ENCODE measurements at places on chromosomes 4 and X.

GRCh38 chr4:104064646-104065577 is 345.1 kb upstream of the TACR3 start:
- no peak for DNase-seq

DNA sequence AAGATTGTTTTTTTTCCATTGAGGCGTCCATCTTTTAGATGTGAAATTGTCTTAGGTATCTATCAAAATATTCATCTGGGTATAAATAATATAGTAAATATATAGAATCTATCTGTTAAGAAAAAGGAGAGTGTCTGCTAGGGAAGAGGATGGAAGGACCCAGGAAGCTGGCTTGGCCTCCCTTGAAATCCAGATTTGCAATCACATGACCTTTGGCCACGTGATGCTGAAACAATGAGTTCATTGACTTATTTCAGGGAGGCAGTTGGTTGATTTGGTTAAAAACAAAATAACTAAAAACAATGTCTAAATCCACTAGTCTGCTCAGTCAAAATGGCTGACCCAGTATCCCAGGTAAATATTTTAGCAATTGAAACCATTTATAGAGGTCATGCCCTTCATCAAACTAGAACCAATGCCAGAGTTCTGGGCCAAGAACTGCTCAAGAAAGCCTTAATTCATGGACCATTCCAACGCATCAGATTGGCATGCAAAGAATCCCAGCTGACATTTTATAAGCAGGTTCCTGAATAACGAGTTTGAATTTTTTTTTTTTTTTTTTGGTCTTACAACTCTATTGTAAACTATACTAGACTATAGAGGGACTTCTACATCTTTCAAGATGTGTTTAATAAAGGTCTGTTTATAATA is 172.7 kb downstream of the MID1 start:
- no peak for DNase-seq

DNA sequence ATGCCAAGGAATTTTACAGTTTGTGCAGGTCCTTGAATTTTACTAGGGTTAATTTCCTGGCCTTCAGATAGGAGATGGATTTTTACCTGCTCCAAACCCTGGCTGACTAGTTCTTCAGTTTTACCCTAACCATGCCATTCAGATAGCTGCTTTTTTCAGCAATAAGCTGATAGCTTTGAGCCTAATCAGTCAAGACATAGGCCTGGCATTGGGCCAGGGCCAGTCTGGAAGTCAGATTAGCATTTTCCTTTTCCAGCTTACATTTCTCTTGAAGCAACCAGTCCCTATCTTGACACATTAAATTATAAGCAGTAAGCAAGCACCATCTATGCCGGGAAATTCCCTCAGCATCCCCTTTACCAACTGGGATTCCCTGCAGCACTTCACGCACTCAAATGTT is 177.1 kb downstream of the ADGRA3 start:
- no peak for DNase-seq

DNA sequence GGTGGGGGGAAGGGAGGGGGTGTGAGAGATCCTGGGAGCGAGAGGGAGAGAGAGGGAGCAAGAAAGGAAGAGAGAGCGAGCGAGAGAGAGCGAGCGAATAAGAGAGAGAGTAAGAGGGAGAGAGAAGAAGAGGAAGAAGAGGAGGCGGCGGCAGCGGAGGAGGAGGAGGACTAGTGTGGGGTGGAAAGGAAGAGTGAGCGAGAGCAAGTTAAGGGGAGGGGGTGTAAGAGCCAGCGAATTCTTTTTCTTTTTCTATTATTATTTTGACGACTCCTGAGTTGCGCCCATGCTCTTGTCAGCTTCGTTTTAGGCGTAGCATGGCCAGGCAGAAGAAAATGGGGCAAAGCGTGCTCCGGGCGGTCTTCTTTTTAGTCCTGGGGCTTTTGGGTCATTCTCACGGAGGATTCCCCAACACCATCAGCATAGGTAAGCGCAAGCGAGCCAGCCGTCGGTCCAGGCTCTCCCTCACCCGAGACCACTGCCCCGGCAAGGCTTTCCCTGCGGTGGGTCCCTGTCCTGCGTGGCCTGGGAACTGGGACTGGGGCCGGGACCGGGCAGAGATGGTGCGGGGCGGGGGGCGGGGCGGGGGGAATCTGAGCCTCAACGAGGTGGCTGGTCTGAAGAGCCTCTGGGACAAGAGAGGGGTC is at the start of gene GRIA3:
Gene GRIA3, plus strand, starts transcription at position 60 of the 647 bp plus-strand sequence. Its CDS starts 258 bp downstream, at position 318.
- no peak for DNase-seq

DNA sequence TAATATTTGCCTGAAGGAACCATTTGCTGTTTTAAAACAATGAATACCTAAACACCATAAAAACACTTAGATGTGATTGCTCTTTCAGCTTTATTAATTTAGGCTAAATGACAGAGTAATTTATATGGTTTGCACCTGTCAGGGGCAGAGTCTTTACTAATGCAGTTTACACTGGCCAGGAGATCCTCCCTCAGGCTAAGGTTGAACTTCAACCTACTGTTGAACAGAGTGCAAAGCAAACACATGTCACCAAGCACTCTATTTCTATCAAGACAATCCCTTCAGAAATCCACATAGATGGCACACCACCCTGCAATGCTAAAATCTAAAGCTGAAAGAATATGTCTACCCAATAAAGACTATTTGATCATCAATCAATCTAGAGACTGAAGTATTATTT is 147.3 kb downstream of the KLHL13 start:
- no peak for DNase-seq

All from cortex of kidney (tissue), 1 donor.